ENCODE measurements at places on chromosomes 3 and 15. TPM values are rescaled to one million over a fixed set of nuclear protein-coding genes. Genes with fewer than 3 reads are reported as not detected.

FBXO45 gene
- 7.9 TPM for total RNA-seq

GPR15 gene
- total RNA-seq, result not detected

PTX3 gene
- total RNA-seq, result 3.9 TPM

DNA sequence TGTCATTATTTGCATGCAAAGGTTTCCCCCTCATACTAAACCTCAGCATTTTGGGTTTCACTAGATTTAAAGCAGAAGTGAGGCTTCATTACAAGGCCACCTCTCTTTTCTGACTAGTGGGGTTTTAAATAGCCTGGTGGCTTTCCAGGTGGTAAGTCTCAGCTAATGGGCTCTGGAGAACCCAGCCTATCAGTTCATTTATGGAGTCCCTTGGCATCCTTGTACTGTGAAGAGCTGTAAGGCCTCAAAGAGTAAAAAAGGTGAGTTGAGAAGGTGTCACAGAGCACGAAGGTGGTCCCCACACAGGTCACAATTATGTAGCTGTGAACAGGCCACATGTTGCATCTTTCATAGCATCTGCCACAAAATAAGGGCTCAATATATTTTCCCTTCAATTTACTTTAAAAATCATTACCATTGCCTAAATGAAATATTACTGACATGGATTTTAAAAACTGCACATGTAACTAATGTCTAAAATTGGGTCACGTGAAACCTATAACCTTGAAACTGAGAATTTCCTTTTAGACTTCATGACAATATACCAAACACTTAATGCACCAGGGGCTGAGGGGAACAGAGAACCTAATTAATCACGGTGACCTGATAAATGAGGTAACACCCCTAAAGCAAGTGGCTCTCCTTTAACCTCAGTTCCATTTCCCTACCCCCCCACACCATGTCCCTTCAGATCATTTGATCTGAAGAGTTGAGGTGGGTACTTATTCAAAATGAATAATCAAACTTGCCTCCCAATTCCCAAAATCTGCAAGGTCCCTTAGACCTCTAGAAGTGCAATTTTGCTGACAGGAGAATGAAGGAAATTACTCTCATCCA is 1.3 kb downstream of the NGLY1 start:
- DNase-seq, result no peak
